ENCODE measurements at places on chromosomes 3 and 15.
A peak's percentile ranks its signal among the peaks of the same experiment; 100 is the strongest.

- no peak for DNase-seq
Measured at GRCh38 chr15:41581110-41581509, 22.1 kb downstream of the TYRO3 start.

GRCh38 chr3:64674591-64675076, 13.2 kb downstream of the ADAMTS9 start:
- peak; percentile 87 for DNase-seq

GRCh38 chr3:148789146-148789545, 38.5 kb upstream of the CPB1 start:
- DNase-seq, result no peak

GRCh38 chr3:78809966-78810365, 957.8 kb downstream of the ROBO1 start:
- no peak for DNase-seq

- no peak for DNase-seq
Measured at GRCh38 chr3:185175370-185175987, 22.6 kb upstream of the C3orf70 start.

All from kidney epithelial cell (primary cell).